Stimulated activated CD4-positive, alpha-beta T cell treated with anti-CD3 and anti-CD28 coated beads, TNF-alpha, amount 100 ng/mL, for 4 hours (primary cell): ENCODE measurements at places on chromosomes 11 and 22.

GRCh38 chr22:30481711-30482110 is 9.9 kb upstream of the SEC14L3 start:
- DNase-seq, result no peak

- no peak for DNase-seq
Observed at GRCh38 chr11:64367931-64368672, 9.1 kb downstream of the RPS6KA4 start.

GRCh38 chr11:36388071-36388470 is 92.0 kb downstream of the PRR5L start:
- DNase-seq, result no peak

DNA sequence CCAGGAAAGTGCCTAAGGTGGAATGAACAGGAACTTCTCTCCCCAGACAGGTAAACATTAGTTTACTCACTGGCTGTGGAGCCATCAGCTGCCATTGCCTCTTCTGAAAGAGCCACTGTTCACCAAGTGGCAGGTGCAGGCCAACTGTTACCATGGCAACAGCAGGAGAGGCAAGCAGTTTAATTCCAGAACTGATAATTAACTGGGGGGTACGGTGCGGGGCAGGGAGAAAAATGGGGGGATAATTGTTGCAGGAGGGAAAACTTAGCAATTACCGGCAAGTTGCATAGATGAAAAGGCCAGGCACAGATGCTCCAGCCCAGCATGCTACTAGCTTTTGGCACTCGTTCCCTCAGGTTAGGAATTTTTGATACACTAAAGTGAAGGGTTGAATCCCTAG is 85.1 kb downstream of the TRIM44 start:
- no peak for DNase-seq

- DNase-seq, result no peak
Observed at GRCh38 chr11:107665018-107665417, 46.8 kb downstream of the SLN start.

DNA sequence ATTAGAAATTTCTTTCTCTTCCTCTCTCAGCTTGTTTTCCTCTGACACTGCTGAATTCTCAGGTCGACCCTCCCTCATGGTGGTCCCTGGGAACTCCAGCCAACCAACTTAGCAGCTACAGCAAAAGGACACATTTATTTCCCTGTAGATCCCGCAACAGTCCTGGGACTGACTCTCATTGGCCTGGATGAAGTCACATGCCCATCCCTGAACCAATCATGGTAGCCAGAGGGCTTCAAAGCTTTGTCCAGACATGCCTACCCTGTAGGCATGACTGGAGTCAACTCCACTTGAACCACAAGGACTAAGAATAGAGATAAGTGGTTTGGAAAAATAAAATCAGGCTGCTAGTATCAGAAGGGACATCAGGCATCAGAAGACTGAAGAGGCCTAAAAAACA is 84.6 kb upstream of the LRRC55 start:
- no peak for DNase-seq

DNA sequence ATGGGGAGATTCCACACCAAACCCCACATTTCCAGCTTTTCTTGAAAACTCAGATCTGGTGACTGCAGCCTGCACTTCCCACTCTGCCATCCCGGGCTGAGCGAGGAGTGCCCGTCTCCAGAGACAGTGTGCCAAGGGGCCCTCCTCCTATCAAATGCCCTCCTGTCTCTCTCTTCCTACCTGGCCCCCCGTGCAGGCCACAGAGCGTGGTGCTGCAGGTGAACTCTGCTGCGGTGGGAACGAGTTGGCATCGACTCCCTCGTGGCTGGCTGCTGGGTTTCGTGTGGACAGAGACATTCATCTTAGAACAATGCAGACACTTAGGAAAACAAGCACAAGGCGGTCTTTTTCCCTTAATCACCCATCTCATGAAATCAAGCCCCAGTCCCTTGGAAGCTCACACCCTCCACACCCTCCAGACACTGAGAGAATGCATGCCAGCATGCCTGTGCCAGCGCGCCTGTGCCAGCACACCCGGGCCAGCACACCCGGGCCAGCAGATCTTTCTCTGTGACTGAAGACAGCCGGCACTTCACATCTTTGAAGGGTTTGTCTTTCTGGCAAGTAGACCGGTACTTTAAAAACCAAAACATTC is 65.0 kb downstream of the PARVB start:
- DNase-seq, result no peak

GRCh38 chr22:47474464-47474863 is 712.0 kb downstream of the TBC1D22A start:
- DNase-seq, result no peak

- no peak for DNase-seq
Observed at GRCh38 chr11:84089072-84090057, 803.2 kb upstream of the CCDC90B start.

- no peak for DNase-seq
Observed at GRCh38 chr11:9941991-9942390, 278.1 kb downstream of the SWAP70 start.

DNA sequence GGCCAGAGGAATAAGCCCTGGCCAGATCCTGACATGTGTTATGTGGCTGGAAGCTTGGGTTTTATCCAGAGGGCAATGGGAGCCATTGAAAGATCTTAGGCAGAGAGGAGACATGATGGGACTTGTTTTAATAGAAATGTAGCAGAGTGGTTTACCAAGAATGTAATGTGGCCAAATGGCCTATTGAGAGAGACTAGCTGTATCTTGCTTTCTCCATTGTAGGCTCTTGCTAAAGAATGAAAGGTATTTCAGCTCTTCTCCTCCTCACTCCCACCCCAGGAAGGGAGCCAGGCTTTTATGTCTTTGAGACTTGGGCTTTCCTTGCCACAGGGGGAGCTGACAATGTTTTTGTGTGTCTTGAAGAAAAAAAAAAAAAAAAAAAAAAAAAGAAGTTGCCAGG is 82.3 kb downstream of the TRIM29 start:
- DNase-seq, result no peak

DNA sequence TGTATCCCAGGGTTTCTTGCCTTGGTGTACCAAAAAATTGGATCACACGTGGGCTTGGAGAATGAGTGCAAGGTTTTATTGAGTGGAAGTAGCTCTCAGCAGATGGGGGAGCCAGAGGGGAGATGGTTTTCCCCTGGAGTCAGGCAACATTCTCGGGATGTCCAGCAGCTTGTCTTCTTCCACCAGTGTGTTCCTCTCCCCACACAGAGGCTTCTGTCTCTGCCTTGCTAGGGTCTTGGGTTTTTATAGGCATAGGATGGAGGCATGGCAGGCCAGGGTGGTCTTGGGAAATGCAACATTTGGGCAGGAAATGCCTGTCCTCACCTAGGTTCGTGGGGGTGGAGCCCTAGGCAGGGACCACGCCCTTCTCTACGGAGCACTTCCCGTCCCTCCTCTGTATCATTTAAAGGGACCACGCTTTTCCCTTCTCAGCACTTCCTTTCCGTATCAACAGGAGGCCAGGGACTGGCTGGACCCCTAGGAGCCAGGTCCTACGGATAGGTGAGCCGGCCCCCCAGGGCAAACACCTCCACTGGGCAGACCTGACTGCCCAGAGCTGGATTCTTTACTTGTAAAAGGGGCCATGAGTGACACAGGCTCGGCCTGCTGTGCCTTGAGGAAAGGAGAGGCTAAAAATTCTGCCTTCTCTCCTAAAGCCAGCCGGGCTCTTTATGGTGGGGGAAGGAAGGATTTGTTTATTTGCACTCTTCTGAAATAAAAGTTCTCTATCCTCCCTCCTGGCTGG is 55.3 kb upstream of the CCDC188 start:
- peak; percentile 43 for DNase-seq

DNA sequence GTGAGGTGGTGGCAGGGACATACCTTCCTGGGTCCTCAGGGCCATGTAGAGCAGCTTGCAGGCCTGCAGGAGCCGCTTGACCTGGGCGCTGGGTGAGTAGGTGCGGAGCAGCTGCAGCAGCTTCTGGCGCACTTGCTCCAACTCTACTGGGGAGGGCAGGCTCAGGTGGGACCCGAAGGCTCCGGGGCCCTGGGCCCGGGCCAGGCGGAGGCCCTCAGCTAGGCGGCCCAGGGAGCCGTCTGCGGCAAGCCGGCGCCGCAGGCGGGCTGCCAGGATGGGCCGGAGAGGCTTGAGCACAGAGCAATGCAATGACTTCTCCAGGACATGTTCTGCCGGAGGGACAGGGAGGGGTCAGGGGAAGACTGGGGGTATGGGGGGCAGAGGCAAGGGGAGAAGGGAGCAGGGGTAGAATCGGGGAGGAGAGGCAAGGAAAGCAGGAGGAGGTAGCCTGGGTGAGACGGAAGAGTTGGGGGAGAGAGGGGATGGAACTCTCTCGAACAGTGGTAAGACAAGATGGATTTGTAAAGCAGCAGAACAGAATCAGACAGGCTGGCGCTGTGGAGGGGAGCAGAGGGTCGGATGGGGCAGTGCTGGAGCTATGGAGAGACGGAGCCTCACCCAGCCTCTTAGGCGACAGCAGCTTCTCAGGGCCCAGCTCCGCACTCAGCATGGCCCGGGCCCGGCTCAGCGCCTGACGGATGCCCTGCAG is 2.2 kb downstream of the RIN1 start:
- DNase-seq, result no peak

DNA sequence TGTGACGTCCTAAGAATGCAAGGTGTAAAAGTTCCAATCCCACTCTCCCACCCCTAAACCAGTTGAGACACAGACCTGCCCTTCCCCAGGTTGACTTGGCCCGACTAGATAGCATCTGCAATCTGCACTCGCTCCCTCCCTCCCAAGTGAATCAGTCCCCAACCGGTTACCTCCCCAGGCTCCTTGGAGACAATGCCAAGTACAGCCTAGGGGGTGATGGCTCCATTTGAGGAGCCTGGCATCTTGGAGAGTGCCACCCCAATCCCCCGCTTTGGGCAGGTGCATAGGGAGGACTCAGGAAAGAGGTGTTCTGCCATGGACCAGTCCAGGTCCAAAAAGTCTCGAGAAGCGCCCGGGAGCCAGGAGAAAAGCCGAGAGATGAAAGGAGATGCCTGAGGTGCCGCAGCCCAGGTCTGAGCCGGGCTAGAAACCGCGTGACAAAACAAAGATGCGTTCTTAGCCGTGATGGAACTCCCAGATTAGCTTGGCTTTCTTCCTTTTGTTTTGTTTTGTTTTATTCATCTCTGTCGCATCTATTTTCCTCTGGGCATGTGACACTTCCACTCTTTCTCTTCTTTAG is 18.7 kb upstream of the SNX32 start:
- DNase-seq, result no peak

- no peak for DNase-seq
Observed at GRCh38 chr22:28963362-28963761, 80.0 kb downstream of the ZNRF3 start.

DNA sequence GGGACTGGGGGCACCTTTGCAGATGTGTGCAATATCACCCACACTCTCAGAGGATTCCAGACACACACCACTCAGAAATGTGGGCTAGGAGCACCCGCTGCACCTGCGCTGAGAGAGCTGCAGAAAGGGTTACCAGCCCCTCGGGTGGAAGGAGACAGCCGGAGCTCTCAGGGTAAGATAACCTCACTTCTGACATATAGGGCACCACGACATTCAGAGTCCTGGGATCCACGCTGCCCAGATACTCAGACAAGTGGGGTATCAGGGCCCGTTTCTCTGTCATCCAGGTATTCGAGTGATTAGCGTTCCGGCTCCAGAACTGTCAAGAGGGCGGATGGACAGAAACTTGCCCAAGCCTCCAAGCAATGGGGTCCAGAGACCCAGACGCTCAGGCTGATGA is 6.2 kb upstream of the SYT8 start:
- DNase-seq, result no peak

- no peak for DNase-seq
Observed at GRCh38 chr22:39645532-39645931, 75.0 kb downstream of the CACNA1I start.

- peak; percentile 53 for DNase-seq
Observed at GRCh38 chr22:22877523-22878210, 9.9 kb upstream of the IGLL5 start.

GRCh38 chr11:19853920-19854319 is 141.3 kb downstream of the NAV2 start:
- DNase-seq, result no peak

DNA sequence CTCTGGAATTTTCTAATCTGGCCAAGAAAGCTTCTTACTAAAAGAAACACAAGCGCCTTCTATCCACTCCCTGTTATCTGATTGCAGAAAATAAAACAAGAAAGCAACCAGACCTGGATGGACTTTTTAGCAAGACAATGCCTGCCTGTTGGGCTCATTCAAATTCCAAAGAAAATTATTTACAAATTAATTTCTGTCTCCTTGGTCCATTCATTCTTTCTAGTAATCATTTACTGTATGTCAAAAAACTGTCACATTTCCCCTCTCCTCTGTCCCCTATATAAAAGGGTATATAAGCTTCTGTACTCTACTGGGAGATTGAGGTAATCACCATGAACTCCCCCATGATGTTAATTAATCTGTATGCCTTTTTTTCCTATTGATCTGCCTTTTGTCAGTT is 279.9 kb downstream of the DLG2 start:
- DNase-seq, result no peak

DNA sequence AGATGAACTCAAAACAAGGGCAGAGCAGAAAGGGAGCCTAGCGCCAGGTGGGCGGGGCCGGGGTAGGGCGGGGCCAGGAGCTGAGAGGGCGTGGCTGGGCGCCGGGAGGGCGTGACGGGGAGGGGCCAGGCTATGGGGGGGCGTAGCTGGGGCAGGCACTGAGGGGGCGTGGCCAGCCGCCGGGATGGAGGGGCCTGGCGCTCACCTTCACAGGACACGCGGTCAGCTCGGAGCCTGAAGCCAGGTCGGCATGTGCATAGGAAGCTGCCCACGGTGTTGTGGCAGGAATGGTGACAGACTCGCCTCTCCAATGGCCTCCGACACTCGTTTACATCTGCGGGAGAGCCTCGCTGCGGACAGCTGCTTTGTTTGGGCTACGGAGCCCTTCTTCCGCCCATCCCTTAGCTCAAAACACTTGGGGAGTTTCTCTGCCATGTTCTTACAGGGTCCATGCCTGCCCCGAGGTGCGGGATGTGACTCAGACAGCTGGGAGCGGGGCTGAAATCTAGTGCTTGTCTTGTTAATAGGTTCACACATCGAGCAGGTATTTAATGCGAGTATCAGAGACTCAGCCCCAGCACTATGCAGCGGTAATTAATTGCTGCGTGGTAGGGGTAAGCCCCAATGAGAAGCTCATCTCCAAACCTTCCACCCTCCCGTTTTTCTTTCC is 13.4 kb downstream of the VWCE start:
- DNase-seq, result no peak

DNA sequence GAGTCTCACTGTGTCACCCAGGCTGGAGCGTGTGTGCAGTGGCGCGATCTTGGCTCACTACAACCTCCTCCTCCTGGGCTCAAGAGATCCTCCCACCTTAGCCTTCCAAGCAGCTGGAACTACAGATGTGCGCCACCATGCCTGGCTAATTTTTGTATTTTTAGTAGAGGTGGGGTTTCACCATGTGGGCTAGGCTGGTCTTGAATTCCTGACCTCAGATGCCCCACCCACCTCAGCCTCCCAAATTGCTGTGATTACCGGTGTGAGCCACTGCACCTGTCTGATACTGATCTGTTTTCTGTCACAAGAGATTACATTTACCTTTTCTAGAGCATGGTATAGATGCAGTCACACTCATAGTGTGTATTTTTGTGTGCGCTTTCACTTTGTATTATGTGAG is 11.6 kb downstream of the ATG13 start:
- DNase-seq, result no peak

DNA sequence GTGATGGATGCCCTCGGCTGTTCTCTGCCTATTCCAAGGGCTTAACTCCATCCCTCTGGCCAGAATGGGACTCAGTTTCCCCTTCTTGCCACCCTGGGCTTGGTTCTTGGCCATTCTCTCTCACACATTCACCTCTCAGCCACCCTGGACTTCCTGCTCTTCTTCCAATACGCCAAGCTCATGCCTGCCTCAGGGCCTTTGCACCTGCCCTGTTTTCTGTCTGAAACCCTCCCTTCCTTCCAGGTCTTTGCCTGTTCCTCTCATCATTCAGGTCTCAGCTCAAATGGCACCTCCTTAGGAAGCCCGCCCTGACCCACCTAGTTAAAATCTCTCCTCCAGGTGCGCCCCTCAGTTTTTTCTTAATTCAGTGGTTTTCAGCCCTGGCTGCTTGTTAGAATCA is 76.6 kb upstream of the TP53I11 start:
- DNase-seq, result no peak
